Osteoblast (primary cell): ENCODE measurements at places on chromosomes 12 and 14. TPM values are rescaled to one million over a fixed set of nuclear protein-coding genes. Genes with fewer than 3 reads are reported as not detected.

DNA sequence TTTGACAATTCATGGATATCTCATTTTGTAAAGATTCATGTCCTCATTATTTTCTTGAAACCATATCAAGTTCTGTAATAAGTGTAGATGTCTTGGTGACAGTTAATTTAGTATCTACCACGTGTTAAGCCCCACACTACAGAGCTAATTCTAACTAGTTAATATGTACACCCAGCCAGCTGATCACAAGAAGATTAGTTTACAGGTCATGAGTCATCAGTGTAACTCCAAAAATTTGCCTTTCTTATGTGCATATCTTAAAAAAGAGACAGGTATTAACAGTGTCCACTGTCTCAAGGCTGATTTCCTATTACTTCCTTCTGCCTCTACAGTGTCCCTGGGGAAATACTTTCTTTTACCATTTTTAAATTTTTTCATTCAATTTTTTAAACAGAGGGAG, 13.3 kb upstream of the YBX3 start:
- DNase-seq = no peak

GRCh38 chr12:111823891-111824290, 18.1 kb upstream of the MAPKAPK5 start:
- DNase-seq = no peak

DNA sequence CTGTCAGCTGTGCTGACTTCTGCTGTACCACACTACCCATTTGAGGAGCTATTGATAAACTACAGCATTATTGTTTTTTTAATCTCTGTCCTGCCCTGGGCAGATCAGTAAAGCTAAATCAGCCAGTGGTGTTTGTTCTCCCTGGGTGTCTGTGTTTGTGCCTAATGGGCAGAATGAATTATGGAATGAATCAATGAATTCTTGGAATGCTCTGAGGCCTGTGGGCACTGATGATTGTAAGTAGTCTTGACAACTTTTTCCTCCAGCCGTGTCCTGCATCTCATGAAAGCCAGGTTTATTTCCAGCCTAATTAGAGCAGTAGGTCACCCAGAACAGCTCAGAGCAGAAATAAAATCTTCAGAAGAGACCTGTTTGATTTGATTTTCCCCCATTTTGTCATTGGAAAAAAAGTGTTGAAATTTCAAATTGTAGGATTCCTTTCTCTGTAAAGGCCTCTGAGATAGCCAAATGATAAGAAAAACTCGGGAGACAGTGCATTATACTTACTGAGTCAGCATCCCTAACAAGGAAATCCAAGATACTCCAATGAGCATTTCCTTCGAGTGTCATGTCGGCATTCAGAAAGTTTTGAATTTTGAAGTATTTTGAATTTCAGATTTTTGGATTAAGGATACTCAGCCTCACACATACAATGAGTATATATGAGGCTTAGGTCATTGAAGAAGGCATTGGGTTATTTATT, 19.4 kb upstream of the EVL start:
- no peak for DNase-seq

Gene CLEC4A
- total RNA-seq = 0.29 and 0.72 TPM in 2 replicates
